Stimulated activated CD4-positive, alpha-beta T cell treated with anti-CD3 and anti-CD28 coated beads, Interleukin-12 subunit alpha, Interleukin-12 subunit beta, amount 100 ng/mL, for 24 hours (primary cell): ENCODE measurements at places on chromosomes 6 and 20.

- DNase-seq, result no peak
Observed at GRCh38 chr6:154872542-154873114, 122.5 kb upstream of the TIAM2 start.

GRCh38 chr6:165308926-165309731 lies at the start of gene C6orf118:
Gene C6orf118 (minus strand): TSS chr6:165309605. CDS start chr6:165309586, 19 bp downstream.
- DNase-seq, result no peak

DNA sequence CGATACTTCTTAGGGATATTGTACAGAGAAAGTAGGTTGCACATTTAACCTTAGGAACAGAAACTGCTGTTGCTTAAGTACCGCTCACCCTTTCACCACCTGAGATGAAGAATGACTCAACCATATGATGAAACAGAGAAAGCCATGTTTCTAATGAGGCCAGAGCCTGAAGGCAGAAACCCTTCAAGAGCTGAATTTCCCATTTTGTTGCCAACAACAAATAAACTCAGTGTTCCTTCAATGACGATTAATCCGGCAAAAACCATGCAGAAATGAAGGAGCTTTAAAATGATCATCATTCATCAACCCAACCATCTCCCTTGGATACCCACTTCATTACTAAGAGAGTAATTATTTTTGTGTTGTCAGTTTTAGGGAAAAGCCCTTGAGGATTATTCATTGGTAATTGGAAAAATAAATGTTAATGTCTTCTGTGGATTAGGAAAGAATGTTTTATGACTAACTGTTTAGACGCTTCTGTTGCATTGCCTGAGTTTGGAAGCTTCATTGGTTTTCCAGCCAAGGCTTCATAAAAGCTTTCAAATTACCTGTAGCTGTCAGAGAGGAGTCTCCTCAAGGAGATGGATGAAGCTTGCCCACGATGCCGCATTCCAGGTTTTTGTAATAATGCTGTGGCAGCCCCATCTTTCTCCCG lies 112.1 kb upstream of the IYD start:
- DNase-seq, result no peak

DNA sequence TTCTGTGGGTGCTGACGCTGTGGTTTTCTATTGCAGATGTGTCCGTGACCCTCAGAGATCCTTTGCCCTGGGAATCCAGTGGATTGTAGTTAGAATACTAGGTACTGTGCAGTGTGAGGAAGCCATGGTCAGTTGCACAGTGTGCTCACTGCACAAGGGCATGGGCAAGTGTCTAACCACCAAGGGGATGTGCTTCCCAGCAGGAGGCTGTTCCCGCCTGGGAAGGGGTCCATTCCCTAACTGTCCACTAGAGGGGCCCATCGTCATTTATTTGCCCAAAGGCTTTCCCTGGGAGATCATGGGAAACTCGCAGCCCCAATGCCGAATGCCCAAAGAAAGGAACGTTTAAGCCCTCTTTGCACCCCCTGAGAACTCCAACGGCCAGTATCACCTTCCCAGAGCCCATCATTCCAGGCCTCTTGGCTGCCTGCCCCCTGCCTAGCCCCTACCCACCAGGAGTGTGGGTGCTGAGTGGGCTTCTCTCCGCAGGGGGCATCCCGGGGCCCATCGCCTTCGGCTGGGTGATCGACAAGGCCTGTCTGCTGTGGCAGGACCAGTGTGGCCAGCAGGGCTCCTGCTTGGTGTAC lies 26.2 kb downstream of the SLCO4A1 start:
- peak; percentile 24 for DNase-seq

DNA sequence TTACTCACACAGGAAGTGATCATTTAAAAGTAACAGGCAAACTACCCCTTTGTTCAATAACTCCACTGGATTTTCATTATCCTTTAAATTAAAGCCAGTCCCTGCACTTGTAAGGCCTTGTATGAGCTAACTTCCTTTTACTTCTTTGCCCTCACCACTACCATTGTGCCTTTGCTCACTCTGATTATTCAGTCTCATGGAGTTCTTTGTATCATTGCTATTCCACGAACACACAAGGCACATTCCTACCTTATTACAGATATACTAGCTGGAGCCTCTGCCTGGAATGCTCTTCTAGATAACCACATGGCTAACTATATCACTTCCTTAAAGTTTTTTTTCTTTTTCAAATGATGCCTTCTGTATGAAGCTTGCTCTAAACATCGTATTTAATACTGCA lies 748.6 kb upstream of the HS3ST5 start:
- no peak for DNase-seq

GRCh38 chr6:52815167-52816092 lies 11.8 kb upstream of the GSTA1 start:
- peak; percentile 5 for DNase-seq

GRCh38 chr6:31586599-31587281 lies 663 bp downstream of the LST1 start:
- no peak for DNase-seq

- peak; percentile 63 for DNase-seq
Observed at GRCh38 chr20:63941282-63942081, 14.7 kb downstream of the UCKL1 start.

- no peak for DNase-seq
Observed at GRCh38 chr6:154602708-154603107, 92.2 kb upstream of the CNKSR3 start.

DNA sequence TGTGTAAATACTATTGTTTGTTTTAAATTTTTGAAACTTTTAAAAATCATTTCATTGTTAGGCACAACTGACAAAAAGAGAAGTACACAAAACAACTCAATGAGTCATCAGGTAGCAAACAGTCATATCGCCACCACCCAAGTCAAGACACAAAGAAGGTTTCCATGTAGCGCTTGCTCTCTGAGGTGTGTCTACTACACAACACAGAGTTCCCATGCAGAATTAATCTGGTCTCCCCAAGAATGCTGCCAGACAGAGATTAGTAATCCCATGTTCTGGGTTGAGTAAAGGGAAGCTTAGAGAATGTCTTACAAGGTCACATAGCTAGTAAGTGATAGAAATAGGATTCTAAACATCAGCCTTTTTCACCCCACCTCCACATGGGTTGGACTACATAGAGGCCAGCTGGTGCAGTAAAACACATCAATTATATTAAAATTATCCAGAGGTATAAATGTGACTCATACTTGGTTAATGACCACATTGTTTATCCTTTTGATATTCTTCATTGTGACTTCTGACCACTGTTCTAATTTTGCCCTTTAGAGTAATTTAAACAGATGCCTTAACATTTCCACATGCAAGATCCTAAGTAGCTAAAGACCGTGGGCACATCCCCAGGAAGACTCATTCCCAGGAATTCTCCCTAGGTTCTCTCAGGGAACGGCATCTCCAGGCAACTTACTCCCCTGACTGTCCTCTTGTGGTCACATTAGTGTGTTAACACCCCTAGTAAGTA lies 413.5 kb downstream of the PRKN start:
- DNase-seq, result no peak

DNA sequence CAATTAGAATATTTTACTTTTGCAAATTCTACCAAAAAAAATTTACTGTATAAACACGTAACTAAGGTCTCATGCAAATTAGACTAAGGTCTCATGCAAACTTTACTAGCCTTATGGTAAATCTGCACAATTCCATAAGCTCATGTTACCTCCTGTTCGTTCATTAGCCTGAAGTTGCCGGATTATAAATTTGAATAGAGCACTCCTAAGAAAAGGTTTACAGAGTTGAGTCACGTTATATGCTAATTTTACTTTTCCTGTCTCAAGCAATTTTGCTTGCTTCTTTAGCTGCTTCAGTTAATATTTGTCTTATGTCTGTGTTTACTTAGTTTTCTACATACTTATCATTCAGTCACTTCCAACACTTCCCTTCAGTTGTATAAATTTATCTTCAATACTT lies 1434.0 kb upstream of the EYS start:
- no peak for DNase-seq

GRCh38 chr20:64053841-64054661 lies 4.6 kb upstream of the SOX18 start:
- DNase-seq, result no peak

DNA sequence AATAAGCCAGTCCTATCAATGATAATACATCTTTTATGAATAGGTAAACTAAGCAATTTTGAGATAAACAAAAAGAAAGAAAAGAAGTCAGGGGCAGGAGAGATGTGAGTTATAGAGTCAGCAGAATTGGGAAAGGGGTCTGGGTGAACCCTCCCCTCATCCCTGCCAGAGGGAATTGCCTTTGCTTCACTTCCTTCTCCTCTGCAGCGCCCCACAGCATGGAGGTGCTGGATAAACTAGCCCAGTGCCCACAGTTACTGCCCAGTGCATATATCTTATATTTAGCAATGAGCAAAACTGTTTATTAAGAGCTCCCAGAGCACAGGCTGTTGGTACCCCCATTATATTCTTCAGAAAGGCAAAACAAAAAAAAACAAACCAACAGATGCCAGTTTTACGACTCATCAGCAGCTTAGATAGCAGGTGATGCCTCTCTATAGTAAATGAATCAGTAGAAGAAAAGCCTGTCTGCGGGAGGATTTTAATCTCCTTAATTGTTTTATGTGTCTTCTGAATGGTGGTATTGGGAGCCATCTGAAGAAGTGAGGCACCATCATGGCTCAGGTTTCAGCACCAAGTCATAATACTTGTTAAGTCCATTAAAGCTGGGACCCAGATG lies 419.2 kb downstream of the EPM2A start:
- no peak for DNase-seq

DNA sequence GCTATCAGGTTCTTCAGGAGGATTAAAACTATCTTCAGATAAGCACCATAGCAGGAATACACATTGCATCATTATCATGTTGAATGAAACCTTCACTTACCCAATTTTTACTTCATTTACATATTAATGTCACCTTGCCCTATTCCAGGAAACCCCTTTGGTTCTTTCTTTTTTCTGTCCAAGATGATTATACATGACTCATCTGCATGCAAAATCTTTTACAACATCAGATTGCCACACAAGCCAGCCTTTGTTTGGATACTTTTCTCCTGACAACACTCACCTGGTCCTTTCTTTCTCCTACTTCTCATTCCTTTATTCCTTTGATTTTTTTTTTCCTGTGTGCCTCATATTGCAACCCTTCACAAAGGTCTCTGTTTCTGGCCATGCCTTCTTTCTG lies 200.5 kb upstream of the POU3F2 start:
- no peak for DNase-seq

DNA sequence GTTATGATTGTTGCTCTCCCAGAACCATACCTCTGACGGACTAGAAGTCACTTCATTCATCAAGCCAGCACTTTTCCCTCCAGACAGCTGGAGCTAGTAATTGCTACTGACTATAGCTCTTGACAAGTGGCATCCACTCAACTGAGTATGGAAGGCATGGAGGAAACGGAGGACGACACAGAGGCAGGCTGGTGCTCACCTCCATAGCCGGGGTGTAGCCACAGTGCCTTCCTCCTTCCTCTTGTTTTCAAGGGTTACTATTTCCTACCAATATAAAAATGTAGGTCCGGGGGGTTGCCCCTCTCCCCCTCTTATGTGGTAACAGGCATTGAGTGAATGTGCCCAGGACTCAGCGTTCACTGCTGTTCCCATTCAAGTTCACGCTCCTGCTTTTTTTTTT lies 23.5 kb upstream of the FOXC1 start:
- DNase-seq, result no peak

DNA sequence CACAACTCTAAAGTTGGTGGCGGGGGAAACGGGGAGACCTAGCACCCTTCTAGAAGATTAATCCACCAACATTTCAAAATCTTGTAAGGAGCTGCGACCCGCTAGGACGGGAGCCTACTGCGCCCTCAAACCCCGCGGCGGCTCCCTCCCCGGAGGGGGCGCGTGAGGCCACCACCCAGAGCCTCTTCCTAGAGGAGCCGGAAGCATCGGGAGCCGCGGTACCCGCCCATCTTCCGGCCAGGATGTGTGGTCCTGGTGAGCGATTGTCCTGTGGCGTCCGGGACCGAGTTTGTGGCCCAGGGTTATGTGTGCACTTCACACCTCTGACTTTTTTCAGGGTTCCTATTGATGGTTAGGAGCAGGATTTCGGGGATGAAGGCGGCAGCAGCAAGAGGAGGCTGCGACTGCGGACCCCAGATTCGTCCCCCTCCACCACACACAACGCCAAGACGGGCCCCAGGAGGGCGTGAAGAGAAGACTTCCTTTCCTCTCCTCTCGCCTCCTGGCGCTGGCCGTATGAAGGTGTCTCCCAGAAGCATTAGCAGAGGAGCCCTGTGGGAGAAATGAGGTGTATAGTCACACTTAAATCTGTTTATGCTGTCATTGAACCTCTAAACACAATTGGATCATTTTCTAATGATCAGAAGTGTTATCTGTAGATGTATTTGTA lies 10.7 kb downstream of the ZNF165 start:
- no peak for DNase-seq

GRCh38 chr6:158569036-158569435 lies 9.1 kb downstream of the TMEM181 start:
- no peak for DNase-seq

- no peak for DNase-seq
Observed at GRCh38 chr6:12116978-12117377, 104.9 kb downstream of the HIVEP1 start.

- no peak for DNase-seq
Observed at GRCh38 chr6:145003145-145003544, 718.0 kb downstream of the UTRN start.

DNA sequence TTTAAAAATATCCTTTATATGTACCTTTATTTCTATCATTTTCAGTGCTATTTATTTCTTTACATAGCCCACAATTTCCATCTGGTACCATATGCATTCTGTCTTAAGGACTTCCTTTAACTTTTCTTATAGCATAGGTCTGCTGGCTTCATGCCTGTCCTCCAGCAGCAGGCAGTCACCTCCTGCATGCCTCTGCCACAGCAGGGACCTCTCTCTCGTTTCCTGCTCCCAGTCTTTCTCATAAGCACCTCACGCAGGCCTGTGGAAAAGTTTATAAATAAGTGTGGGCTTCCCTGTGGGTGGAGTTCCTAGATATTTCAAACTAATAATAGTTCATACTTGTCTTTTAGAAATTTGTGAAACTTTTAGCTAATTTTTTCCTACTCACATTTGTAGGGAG lies 133.9 kb downstream of the KCNQ5 start:
- no peak for DNase-seq

GRCh38 chr20:33689973-33690372 lies 3.8 kb upstream of the E2F1 start:
- DNase-seq, result no peak

- DNase-seq, result no peak
Observed at GRCh38 chr6:35967076-35967774, 46.3 kb upstream of the SRPK1 start.

DNA sequence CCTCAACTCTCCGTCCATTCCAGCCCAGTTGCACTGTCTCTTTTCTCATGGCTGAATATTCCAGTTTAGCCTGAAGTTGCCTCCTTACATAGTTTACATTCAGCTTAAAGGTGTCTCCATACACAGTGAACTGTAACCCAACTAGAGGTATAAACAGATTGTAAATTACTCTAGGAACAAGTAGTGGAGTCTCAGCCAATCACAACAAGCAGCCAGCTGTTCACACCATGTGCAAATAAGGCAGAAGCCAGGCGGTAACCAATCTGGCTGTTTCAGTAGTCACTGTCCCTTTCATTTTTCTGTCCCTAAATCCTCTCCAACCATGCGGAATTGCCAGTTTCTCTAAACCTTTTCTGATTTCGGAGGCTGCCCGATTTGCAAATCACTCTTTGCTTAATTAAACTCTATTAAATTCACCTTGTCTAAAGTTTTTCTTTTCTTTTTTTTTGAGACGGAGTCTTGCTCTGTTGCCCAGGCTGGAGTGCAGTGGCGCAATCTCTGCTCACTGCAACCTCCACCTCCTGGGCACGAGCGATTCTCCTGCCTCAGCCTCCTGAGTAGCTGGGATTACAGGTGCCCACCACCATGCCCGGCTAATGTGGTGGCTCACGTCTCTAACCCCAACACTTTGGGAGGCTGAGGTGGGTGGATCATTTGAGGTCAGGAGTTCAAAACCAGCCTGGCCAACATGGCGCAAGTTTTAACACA lies 37.6 kb upstream of the GFOD1 start:
- no peak for DNase-seq

- no peak for DNase-seq
Observed at GRCh38 chr6:3857468-3858456, 8.6 kb downstream of the FAM50B start.
